Muscle of arm (tissue), 14 donors: ENCODE measurements at places on chromosomes 11 and 22.

- no peak for DNase-seq
These were observed 42.6 kb downstream of the ST14 start for GRCh38 chr11:130202009-130202817.

DNA sequence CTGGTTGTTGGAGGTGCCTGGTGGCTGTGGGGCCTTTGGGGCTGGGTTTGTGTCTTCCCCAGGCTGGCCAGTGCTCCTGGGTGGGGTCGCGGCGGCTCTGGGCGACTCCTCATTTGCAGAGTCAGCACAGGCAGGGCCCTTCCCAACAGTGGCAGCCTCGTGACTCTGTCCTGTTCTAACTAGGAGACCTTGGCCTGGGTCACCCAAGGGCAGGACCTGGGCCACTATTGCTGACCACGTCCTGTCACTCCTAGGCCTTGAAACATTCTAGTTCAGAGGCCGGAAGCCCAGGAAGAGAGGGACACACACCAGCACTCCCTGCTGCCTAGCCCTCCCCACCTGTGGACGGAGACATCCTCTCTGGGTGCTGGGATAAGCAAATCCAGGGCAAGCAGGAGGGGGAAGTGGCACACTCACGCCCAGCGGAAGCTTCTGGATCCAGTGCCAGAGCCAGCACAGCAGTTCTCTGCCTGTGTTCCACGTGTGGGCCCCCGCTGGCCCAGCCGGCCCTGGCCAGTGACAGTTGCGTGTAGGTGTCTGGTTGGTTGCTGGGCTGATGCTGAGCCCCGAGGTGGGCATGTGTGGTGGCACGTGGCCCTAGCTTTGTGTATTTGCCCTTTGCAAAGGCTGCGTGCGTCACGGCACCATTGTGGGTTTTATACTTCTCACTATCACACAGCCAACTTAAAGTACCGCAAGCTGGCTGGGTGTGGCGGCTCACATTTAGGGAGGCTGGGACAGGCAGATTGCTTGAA lies 4.3 kb upstream of the CHID1 start:
- DNase-seq = no peak

- DNase-seq = no peak
These were observed 12.3 kb downstream of the IPO7 start for GRCh38 chr11:9396752-9397151.

GRCh38 chr22:30238136-30238535 lies 8.4 kb downstream of the LIF start:
- DNase-seq = no peak

- peak; percentile 24 for DNase-seq
These were observed 9.4 kb downstream of the TRIM29 start for GRCh38 chr11:120128392-120129119.

DNA sequence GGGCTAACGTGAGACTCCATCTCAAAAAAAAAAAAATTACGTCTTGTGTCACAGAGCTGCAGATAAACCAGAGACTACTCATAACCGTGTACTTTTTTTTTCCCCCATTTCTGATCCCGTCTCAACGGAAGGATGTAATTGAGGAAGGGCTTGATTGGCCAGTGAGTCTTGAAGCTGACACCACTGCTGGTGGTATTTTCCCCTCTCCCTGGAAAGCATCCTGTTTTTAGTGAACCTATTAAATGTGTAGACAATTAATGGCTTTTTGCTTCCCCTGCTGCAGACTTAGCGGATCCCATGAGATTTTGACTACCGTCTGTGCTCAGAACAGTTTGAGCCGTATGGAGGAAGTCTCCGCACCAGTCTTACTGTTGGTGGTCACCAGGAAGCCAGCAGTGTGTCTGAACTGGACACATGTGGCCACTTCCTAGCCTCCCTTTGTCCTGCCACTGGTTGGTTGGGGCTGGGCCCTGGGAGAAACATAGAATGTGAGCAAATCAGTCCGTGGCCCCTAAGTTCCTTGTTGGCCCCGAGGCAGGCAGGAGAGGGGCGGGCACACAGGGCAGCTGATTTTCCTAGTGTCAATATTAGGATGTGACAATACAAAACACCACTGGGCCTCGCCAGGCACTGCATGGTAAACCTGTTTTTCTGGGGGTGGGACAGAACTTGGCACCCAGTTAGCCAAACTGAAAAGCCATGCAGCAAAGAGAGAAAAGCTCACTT lies 3.1 kb downstream of the BIK start:
- DNase-seq = no peak

DNA sequence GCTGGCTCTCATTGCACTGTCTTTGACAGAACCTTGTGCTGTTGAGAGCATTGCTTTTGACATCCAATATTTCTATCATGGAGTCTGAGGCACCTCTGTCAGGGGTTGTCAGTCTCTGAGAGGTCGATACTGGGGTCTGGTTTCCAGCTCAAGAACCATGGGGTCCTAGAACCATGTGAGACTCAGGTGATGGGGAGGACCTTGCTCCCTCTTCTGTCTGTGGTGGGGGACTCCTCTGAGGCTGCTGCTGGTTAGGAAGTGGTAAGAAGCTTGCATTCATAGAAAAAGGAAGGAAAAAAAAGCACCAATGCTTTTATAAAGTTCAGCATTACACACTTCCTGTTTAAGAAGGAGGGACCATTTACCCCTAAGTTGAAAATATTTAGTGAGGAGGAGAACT lies 91.8 kb upstream of the CD44 start:
- DNase-seq = no peak

DNA sequence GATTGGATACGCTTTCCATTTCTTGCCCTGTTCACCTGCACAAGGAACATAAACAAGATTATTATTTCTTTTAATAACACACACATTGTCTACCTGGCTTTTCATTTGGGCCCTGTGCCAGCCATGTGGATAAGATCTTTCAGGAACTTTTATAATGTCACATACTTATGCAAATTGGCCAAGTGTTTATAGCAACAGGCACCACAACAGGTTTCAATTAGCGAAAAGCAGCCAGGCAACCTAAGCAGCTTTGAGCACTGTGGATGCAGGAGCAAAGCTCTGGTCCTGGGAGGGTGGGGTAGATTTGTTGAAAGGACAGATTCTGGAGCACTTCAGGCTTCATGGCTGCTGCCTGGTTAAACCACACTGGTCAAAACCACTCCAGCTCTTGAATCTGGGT lies 217.4 kb downstream of the BARX2 start:
- no peak for DNase-seq

GRCh38 chr11:39910087-39910486 lies 1549.4 kb downstream of the LRRC4C start:
- no peak for DNase-seq

GRCh38 chr11:109983358-109983757 lies 109.8 kb upstream of the ZC3H12C start:
- DNase-seq = no peak

DNA sequence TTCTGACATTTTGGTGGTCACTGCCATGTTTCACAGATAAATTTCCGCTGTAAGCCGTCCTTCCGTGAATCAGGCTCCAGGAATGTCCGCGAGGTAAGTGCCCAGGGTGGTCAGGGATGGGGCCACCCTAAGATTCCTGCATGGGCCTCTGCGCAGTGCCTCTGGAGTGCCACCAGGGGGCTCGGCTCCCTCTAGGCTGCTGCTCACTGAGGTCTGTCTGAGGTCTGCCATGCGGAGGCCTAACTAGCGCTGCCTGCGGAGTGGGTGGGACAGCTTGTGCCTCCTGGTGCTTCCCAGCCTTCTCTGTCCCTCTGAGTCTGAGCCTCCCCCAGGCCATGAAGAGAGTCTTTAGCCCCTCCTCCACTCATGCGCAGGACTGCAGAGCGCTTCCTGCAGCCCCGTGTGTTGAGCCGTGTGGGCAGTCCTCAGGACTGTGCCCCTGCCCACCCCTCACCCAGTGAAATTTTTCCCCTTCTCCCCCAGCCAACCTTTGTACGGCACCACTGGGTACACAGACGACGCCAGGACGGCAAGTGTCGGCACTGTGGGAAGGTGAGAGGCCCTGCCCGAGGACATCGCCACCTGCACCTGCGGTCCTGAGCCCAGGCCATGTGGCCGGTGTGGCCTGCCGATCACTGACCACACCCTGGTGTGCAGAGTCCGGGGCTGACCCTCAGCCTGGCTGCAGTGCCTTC lies 11.9 kb upstream of the MDK start:
- DNase-seq = no peak

GRCh38 chr11:18715476-18715875 lies 10.5 kb downstream of the IGSF22 start:
- DNase-seq = no peak

DNA sequence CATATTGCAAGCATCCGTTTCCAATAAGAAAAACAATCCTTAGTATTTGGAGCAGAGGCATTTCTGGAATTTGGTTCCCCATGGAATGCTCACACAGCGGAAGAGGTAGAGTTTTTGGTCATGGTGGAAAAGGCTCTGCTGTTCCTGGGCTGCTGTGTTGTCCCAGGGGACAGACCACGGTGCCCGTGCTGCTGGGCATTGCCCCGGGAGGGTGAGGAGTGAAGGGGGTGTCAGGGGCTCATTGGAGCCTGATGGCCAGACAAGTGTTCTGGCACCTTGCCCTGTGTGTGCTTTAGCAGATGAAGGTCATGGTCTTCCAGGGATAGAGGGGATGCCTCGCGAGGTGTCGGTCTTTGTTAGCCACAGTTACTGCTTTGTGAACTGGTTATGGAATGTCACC lies 61.2 kb downstream of the MPPED1 start:
- DNase-seq = no peak

- no peak for DNase-seq
These were observed 1571.2 kb upstream of the RAG2 start for GRCh38 chr11:38169286-38169685.

DNA sequence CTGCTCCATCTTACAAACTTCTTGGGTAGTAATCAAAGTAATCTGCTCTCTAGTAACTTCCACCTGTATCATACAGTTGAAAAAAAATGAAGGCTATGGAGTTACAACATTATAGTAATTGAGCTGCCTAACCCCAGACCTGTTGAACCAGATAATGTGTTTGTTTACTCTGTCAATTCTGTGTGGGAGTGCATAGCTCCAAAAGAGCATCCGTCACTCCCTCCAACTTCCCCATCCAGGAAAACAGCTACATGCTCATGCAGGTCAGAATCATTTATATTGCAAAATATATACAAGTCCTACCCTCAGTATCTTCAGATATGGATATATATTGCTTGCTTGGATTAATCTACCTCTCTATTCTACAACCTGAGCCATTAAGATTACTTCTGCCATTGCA lies 244.0 kb upstream of the ANO5 start:
- DNase-seq = no peak

DNA sequence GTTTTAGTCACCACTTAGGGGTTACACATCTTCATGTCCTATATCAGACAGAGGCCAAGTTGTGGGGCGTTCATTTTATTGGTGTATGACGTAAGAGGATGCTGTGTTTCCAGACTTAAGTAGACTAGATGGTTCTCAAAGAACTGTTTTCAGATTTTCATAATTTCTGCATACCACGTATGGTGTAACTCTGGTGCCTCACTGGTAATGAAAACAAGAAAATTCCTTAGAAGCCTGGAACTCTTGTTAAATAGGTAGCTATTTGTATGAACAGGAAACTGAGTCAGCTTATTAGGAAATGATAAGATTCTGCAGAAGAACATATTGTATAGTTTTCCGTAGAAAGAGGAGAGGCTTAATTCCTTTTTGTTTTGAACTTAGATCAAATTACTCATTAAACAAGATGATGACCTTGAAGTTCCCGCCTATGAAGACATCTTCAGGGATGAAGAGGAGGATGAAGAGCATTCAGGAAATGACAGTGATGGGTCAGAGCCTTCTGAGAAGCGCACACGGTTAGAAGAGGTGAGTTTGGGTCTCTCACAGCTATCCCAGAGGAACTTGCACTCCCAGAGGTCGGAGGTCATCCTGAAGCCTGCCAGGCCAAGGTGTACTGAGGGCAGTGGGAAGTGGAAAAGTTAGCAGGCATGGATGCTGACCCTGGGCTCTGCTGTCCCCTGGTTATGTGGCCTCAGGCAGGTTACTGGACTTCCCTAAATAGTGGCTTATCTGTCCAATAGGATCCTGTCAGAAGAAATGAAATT lies 3.9 kb downstream of the CDC45 start:
- no peak for DNase-seq

- DNase-seq = peak; percentile 94
These were observed 7.3 kb downstream of the ADORA2A start for GRCh38 chr22:24434471-24435322.

DNA sequence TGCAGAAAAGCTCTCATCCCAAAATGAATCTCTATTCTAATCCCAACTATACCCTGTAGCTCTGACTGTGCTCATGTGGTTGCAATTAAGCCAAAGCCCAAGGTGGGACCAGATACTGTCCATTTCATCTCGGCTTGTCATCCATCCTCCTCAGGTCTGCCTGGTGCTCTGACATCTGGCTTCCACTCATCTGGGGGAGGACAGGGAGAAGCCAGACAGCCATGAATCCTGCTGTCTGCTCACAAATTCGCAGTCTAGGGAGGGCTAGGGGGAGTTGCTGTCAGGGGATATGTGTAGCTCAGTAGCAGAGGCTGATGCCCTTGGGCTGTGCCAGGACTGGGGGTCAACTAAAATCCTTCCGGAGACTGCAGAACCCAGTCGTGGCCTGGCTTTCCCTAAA lies 167.1 kb downstream of the ETS1 start:
- DNase-seq = no peak

DNA sequence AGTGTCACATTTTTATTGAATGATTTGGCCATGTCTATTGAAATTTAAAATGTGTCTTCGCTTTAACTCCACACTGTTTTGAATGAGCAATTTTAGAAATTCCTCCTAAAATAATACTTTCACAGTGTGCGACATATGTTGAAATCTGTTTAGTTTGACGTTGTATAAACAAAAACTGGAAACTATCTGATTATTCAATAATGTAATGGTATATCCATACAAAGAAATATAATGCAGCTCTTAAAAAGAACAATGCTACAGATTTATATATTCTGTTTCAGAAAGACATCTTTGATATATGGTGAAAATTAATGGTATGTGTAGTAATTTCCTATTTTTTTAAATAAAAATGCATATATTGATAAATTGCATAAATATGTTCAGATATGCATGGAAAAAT lies 268.7 kb upstream of the SORL1-AS1 start:
- no peak for DNase-seq

DNA sequence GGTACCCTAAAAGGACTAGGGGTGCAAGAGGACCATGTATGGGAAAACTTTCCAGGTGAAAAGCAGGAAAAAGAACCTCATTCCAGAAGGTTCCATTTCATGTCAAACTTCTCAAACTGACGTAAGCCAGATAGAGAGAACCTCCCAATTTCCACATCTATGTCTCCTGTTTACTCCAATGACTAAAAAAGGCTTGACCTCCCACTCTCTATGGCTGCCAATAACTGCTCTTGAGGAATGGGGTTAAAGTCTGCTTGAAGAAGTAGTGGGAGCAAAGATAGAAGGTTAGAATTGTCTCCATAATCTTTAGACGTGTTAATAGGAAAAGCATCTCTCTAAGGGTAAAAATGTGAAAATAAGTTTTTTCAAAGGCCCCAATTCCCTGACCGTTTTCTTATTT lies 38.0 kb downstream of the DCUN1D5 start:
- DNase-seq = no peak

GRCh38 chr11:70124321-70125000 lies 46.3 kb downstream of the ANO1 start:
- no peak for DNase-seq

- no peak for DNase-seq
These were observed 19.8 kb downstream of the CASP5 start for GRCh38 chr11:105003151-105003550.

GRCh38 chr22:44147008-44147645 lies 33.6 kb upstream of the PARVG start:
- DNase-seq = no peak
